ENCODE measurements at places on chromosomes 1 and 21.

- DNase-seq = no peak
Measured at GRCh38 chr1:247576514-247576913, 11.6 kb upstream of the OR2G2 start.

DNA sequence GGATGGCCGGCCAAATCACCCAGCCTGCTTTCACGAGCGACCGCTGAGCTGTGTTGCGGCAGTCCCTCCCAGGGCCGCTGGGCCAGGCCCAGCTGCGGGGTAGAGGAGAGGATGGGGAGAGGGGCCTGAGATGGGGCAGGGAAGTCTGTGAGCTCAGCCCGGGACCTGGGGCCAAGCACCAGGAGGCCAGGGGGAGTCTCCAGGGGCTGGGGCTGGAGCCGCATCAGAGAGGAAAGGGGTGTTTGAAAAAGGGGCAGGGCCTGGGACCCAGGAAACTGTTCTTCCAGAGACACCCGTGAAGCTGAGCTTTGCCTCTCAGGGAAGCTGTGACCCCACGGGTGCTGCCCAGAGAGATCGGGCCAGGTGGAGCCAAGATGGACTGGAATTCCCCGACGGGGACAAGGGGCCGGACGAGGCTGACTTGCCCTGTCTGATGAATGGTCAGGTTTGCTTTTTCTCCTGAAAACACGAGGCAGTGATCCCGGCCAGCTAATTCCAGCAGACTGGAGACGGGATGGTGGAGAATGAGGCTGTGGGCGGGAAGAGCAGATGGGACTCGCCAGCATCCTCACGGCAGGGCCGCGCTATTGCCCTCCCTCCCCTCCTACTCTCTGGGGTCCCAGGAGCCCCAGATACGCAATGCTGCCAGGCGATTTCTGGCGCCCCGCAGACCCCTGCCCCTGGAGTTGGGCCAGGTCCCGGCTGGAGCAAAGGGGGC is 40.3 kb upstream of the COL18A1 start:
- no peak for DNase-seq

- DNase-seq = no peak
Measured at GRCh38 chr1:36782785-36783184, 251.5 kb downstream of the GRIK3 start.

DNA sequence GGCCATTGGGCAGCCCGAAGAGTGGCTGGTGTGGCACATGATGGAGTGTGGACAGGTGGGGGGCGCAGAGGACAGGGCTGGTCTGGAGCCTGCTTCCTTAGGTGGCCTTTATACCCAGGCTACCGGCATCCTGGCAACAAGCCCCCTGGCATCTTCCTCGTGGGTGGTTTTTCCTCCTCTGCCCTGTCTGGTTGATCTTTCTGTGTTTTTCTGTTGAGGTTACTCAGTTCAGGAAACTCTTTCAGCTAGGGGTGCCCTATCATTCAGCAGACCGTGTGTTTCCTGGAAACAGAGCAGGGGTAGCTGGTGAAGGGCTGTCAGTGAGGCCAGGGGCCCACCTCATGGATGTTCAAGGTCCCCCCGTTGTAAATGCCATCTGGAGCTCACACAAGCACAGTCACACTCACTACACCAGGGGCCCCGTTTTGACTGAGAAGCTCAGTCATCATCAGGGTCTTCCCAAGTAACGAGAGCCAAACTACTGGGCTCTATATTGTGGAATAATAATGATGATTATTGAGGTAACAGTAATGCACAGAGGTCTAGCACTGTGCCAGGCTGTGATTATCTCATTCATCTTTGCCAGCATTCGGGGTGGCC is at the start of gene KRTAP12-4:
KRTAP12-4 (minus strand) TSS at position 84 of the 600 bp plus-strand sequence; CDS start at position 39, 45 bp downstream.
- DNase-seq = no peak

DNA sequence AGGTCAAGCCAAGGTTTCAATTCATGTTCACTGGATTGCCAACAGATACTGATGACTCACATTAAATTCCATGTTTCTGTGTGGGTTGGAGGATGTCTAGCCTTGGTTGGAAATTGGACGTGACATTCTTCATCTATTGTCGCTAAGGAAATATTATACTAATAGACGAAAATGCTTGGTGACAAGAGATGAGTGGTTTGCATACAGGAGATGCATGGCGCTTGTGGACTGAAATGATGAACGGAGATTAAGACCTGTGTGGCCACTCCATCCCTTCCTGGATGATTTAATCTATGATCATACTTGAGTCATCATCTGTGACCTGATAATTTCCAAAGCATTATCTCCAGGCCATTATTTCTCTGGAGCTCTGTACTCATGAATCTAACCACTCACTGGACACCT is 97.0 kb upstream of the CD34 start:
- DNase-seq = no peak

DNA sequence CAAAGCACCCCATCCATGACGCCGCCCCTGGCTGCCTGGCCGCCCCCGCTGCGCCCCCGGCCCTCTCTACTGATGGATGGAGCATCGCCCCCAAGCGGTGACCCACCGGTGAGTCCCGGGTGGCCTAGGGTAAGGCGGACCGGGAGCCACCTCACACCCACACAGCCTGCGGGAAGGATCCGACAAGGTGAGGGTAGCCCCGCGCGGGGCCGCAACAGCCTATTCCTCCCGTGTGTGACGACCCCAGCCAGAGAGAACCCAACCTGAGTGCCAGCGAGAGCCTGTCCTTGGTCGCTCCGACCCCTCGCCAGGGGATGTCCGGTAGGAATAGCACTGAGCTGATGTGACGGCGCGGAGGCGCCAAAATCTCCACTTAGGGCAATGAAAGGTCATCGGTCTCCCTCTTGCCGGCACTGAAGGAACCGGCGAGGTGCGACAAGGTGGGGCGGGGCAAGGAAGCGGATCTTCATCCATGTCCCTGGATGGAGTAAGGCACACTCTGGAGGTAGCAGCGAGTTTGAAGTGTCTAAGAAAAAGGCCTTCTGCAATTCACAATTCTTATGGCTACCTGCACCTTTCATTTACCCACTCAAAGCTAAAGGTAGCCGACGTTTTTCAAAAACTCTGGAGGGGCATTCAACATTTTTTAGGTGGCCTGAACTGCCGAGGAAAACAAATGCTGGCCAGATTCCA is 19.7 kb upstream of the CHIA start:
- DNase-seq = no peak

GRCh38 chr1:65011983-65012382 is 45.6 kb upstream of the JAK1 start:
- no peak for DNase-seq

DNA sequence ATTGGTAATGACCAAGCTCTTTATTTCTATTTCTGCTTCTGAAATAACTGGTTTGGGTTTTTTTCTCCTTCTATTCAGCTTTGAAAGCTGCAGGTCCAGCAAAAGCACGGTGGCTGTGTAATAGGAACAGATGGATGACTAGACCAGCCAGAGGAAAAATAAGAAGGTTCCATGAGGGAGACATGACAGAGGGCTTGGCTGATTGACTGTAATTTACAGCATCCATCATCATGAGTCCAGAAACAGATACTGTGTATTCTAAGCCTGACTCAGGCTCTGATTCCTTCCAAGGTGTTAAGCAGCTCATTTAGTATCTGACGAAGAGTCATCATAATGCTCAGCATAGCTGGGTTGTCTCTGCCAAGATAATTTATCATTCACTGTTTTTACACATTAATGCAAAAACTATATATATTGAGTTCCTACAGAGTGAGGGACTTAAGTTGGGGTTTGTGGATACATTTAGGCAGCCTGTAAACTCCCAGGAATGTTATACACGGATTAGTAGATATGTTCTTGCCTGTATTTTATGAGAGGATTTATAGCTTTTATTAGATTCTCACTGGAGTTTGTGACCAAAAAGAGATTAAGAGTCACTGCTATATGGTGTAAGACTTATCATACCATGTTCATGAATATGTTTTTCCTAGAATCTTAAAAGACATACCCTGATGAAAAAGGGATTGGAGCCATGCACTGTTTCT is 72.6 kb downstream of the SGIP1 start:
- no peak for DNase-seq

DNA sequence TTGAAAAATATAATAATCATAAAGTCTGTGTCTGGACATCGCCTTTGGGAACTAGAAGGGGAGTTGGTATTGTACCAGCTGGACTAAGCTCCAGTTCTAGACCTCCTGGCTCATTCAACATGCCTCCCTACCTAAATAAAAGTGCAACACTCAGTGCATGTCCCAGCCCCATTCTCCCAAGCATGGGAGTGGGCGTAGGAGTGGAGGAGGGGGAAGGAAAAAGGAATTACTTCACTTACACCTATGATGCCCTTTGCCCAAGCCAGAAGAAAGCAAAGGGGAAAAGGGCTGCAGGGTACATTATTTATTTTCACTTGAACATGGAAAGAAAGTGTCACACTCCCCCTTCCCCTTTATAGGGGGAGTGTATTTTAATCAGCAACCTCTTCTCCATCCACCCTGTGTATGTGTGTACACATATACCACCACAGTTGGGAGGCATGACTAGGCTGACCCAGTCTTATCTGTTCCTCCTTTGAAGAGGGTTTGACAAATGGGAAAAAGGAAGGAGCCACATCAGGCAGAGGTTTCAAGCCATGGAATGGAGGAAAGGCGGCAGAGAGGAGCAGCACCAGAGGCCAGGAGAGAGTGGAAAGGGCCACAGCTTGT is 3.2 kb downstream of the NIT1 start:
- no peak for DNase-seq

DNA sequence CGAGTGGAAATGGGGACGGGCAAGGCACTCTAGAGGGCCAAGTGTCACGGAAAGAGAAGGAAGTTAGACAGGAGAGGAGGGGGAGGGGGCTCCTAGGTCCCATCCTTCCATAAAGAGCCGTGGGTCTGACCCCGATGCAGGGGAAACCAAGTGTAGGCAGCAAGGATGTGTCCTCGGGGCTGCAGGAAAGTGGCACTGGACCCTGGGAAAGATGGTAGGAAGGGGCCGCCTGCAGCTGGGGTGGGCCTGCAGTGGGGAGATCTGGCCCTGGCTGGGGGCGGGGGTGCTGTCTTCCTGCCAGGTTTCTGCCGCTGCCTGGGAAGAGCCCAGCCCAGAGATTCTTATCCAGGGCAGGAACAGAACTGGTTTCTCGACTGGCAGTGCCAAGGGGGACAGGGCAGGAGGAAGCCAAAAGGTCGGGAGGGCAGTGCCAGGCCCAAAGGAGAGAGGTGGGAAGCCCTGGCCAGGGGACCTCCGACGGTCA is 12.9 kb downstream of the CRABP2 start:
- no peak for DNase-seq

DNA sequence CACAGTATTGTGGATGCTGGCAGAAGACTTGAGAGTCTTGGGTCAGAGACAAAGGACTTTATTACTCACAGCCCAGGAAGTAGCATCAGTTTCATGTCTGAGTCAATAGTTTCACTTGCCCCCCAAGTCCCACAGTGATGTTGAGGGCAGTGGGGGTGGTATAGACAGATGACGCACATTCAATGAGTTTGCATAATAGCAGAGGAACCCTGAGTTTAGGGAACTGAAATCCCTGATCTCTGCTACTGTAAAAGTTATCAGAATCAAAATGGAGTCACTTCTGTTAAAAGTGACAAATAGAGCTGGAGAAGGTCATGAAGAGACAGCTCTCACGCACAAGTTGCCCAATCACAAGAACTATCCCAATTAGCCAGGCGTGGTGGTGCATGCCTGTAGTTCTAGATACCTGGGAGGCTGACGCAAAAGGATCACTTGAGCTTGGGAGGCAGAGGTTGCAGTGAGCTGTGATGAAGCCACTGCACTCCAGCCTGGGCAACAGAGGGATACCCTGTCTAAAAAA is 11.5 kb upstream of the HCRTR1 start:
- DNase-seq = no peak

DNA sequence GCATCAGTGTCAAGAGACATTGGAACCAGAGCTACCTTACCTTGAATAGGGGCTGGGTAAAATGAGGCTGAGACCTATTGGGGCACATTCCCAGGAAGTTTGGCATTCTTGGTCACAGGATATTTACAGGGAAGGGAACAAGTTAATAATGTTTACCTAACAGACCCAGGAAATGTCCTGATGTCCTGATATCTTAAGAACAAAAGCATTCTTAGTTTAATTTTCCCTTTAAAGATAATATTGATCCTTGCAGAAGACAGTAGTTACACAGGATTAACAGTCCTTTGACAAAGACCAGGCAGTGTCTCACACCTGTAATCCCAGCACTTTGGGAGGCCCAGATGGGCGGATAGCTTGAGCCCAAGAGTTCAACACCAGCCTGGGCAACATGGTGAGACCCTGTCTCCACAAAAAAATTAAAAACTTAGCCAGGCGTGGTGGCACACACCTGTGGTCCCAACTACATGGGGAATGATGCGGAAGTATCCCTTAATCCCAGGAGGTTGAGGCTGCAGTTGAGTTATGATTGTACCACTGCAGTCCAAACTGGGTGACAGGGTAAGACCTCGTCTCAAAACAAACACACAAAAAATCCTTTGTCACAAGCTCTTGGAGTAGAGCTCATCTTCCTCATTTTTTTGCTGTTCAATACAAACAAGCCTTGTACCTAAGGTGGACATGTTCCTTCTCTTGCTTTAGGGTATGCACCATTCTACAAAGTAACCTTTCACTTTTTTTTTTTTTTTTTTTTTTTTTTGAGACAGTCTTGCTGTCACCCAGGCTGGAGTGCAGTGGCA is 1.3 kb upstream of the TOMM20 start:
- DNase-seq = no peak

- DNase-seq = no peak
Measured at GRCh38 chr21:36966821-36967768, 626 bp upstream of the HLCS start.

DNA sequence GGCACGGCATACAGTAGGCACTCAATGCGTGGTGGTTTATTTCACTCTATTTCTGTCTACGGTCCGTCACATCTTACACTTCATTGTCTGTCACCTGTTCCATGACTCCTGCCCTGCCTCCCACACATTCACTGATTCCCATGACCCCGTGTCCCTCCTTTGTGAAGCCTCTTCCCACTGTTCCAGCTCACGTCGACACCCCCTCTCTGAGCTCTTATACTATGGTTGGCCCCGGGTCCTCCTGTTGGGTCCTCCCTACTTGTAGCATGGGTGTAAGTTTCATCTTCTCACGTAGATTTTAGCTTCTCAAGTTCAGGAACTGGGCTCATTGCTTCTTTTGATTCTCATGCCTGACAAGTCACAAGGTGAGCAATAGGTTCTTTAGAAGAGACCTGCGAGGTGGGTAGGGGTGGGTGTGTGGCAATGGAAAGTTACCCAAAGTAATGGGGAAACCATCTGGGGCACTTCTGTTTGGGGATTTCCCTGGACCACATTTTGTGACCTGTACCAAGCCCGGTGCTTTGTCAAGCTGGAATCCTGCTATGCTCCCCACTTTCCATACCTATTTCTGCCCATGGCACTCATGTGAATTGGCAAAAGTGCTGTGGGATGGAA is 22.1 kb upstream of the IL10 start:
- no peak for DNase-seq

- no peak for DNase-seq
Measured at GRCh38 chr1:116203920-116204319, 92.7 kb downstream of the MAB21L3 start.

DNA sequence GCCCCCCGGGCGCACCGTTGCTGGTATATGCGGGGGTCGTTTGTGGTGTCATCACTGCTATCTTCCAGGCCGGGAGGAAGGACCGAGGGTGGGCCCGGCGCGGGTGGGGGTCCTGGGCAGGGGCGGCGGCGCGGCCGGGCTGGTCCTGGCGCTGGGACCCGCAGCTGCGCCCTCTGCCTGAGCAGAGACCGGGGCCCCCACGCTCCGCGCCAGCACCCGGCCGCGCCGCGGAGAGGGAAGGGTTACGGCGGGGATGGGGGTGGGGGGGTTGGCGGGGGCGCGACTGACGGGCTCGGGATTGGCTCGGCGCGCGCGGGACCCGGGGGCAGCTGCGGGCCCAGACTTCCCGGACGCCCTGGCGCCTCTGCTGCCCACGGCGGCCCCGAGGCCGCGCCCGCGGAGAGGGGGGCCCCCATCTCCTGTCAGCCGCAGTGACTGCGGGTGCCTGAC is 13.8 kb upstream of the SAMD11 start:
- DNase-seq = no peak

- no peak for DNase-seq
Measured at GRCh38 chr1:175313672-175314225, 121.2 kb upstream of the KIAA0040 start.

Data from stimulated activated CD8-positive, alpha-beta memory T cell treated with anti-CD3 and anti-CD28 coated beads, Interleukin-2, amount 100 ng/mL, for 1 hour (primary cell).